IPS DF 6.9 (cell line): ENCODE measurements at places on chromosomes 1 and 21.

- no peak for DNase-seq
Observed at GRCh38 chr1:209187589-209187988, 395.9 kb upstream of the CAMK1G start.

- DNase-seq: no peak
Observed at GRCh38 chr1:109116286-109116685, 2.4 kb downstream of the ELAPOR1 start.

DNA sequence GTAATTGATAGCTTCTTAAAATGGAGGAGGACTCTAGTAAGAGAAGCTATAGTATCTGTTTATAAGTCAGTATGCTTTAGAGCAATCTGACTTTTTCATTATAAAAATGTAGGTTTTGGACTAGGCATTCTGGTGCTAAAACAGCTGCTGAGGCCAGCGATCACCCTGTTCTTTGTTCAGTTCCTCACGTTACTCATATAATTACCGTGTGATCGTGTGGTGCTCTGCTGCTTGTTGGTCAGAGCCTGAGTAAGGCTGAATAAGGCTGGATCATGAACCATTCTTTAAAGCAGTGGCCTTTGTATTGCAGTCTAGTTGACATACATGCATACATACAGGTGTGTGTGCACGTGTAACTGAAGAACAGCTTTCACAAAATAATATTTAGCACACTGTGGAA lies 25.2 kb downstream of the CDC42 start:
- no peak for DNase-seq

DNA sequence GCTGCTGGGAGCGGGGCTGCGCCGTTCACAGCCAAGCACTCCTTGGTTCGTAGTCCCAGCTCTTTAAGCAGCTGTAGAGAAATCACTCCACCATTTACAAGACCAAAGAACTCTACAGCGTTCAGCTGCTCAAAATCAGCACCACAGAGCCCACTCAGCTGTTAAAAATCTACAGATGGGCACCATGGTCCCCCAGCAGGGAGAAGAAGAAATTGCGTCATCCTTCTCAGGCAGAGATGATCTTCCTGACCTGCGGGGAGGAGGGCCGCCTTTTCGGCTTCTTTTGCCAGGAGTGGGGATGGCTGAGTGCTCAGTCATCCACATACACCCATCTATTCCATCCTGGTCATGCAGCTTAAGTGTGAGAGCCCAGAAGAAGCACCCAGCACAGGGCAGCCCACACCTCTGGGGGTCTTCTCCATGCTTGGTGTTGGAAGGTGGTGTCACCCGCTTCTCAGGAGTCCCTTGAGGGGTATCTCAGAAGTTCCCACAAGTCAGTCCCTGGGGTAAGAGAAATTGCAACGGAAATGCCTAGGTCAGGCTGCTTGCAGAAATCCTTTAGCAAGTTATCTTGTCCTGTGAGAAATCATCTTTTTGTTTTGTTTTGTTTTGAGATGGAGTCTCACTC lies 163.8 kb downstream of the NPHP4 start:
- DNase-seq: no peak

- DNase-seq: no peak
Observed at GRCh38 chr1:47722909-47723580, 274.1 kb downstream of the TRABD2B start.

DNA sequence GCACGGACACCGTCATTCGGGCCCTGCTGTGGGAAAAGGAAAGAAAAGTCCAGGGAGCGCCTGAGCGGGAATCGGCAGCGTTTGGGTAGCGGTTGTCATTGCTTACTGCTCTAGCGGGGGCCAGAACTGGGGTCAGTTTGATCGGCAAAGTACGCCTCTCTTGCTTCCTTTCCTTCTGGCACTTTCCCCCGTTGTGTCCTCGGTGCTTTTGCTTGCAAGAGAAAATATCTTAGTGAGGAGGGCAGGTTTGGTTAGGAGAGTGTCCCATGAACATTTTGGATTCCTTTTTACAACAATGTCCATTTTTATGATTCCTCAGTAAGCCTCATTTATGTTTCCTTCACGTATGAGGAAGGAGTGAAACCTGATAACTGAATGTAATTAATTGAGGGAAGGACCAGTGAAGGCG lies 670 bp downstream of the ST3GAL3 start:
- DNase-seq: no peak

DNA sequence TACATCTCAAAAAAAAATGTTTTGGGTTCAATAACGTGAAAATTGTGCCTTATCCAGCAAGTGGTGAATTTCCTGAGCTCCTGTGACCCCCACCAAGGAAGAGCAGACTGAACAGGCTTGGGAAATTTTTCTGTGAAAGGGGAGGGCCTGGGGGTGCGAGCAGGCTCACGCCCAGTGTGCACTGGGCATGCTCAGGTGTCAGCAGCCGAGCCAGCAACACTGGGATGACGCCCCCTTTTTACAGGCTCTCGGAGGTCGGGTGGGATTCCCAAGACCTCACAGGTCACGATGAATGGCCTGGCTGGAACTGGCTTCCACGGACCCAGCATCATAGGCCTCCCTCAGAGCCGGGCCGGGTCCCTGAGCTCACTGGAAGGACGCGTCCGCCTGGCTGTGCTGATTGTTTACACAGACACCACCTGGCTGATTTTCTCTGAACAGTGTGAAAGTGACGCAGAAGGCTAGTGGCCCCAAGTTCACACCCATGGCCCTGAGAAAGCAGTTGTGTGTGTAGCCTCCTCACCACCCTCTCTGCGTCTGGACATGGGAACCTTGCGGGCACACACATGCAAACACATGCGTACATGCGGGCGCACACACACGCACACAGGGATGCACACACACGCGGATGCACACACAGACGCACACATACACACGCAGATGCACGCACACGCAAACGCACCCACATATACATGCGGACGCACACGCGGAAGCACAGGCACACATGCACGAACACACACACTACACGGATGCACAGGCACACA lies 9.2 kb downstream of the CSTB start:
- no peak for DNase-seq

DNA sequence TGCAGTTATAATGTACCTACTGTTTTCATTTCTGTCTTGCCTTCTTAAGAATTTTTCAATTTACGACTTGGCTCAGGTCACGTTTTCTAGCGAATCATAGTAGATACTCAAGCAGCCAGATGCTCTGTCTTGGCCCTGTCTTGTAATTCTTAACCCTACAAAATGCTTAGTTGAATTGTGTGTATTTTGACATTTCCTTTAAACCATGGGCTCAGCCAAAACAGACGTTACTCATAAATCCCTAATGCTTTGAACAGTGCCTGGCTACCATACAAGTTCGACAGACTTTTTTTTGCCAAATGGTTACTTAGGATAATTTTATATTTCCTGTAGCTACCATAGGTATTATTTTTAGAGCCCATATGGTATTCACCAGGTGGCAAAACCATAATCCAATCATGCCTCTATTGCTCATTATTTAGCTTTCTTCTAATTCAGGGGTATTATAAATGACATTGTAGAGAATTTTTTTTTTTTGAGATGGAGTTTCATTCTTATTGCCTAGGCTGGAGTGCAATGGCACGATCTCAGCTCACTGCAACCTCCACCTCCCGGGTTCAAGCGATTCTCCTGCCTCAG lies 54.3 kb downstream of the KCNK1 start:
- DNase-seq: no peak

- no peak for DNase-seq
Observed at GRCh38 chr1:203289281-203289981, 15.9 kb upstream of the BTG2 start.

DNA sequence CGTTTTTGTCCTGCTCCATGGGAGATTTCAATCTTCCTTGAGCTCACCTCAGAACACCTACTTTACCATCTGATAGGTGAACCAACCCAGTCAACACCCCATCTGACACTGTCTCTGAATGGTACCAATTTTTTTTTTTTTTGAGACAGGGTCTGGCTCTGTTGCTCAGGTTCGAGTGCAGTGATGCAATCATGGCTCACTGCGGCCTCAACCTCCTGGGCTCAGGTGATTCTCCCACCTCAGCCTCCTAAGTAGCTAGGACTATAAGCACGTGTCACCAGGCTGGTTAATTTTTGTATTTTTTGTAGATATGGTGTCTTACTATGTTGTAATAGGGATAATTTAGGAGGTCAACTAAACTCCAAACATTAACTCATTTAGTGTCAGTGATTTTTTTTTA lies 36.3 kb downstream of the SPRTN start:
- DNase-seq: no peak

DNA sequence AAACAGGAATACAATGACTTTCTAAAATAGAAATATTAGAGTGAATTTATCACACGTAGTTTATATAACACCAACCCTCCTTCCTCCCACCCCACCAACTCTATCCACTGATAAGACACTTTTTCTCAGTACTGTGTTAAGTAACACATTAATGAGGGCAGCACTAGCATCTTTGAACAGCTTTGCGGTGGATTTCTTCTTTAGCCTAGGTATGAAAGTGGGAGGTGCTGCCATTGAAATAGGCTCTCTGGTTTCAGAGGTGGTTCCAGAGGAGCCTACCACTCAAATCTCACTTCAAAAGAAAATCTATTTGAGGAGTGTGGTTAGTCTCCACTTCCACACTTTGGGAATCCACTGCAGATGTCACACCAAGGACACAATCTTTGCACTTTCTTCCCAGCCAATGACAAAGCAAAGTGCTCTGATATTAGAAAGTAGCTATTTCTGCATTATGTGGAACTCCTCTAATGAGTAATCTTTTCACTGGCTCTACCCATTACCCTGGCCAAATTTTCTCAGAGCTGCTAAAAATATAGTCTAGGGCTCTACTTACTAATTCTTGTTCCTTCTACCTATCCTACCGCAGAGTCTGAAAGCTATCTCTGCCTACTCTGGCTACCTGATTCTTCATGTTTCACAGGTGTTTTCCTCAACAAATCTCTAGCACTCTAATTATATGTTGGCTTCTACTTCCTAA lies 1667.8 kb downstream of the MRPL39 start:
- no peak for DNase-seq

- DNase-seq: no peak
Observed at GRCh38 chr1:35773711-35774110, 3.9 kb upstream of the CLSPN start.

DNA sequence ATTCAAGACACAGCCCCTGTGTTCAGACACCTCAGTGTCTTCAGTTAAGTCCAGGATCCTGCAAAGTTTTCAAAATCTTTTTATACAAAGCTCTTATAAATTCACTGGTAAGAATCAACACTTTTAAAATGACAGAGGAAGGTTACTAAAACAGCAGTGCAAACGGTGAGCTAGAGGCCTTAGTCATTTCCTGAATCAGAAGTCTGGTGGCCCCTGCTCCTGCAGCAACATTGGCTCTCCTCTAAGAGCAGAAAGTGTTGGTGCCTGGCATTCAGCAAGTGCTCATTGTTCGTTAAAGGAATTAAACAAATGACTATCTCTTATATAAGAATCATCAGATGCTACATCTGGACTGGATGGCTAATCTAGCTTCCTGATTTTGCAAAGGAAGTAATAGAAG lies 282.9 kb downstream of the PTGER3 start:
- DNase-seq: no peak

- no peak for DNase-seq
Observed at GRCh38 chr1:154402409-154402921, 2.7 kb upstream of the IL6R start.

DNA sequence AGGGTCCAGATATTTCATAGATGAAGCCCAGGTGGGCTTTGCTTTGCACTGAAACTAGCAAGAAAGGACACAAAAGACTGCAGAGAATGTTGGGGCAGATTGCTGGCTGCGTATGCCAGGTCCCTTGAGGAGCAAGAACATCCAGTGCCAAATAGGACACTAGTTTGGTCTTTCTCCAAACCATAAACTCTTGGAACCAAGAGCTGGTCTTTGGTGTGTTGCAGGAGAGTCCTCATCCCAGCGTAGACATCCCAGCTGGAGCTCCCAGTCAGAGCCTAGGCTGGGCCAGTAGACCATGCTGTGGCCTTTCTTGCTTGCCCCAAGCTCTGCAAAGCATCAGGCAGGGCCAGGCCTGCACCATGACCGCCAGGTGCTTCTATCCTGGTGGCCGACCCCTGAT lies 87.5 kb downstream of the ATP5PO start:
- DNase-seq: no peak

- DNase-seq: no peak
Observed at GRCh38 chr1:24069817-24070216, 42.1 kb downstream of the MYOM3 start.

DNA sequence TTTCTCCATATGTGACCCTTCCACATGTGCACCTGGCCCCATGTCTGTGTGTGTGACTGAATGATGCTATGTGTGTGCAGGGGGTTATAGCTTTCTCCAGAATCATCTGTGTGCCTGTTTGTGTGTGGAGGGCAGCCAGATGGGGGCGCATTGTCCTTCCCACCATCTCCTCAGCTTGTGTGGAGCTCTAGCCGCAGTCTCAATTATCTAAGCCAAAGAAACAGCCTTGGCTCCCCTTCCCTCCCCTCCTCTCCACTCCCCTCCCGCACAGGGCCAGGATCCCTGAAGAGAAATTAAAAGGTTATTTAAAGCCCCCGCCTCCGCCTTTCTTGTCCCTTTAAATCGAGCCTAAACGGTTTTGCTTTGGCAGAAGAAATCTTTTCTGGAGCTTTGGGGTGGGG lies 1.8 kb upstream of the DMBX1 start:
- DNase-seq: no peak

- DNase-seq: no peak
Observed at GRCh38 chr1:154943649-154944400, 7.3 kb upstream of the PMVK start.

GRCh38 chr1:75132812-75133619 lies 1.2 kb upstream of the LHX8 start:
- DNase-seq: no peak

DNA sequence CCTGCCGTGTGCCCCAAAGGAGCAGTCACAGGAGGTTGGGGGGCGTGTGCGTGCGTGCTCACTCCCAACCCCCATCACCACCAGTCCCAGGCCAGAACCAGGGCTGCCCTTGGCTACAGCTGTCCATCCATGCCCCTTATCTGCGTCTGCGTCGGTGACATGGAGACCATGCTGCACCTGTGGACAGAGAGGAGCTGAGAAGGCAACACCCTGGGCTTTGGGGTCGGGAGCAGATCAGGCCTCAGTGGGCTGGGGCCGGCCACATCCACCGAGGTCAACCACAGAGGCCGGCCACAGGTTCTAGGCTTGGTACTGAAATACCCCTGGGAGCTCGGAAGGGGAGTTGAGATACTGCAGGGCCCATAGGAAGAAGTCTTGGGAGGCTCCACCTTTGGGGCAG lies 23.5 kb downstream of the COL6A1 start:
- DNase-seq: no peak
